ENCODE measurements at places on chromosomes 11 and 22. TPM values are rescaled to one million over a fixed set of nuclear protein-coding genes. Genes with fewer than 3 reads are reported as not detected.

The GPHA2 gene
- not detected for total RNA-seq

The ZC3H7B gene
- total RNA-seq = 18.9 TPM

The POU2AF2 gene
- not detected for total RNA-seq

The FJX1 gene
- 41.9 TPM for total RNA-seq

The CTNND1 gene
- 61.6 TPM for total RNA-seq

The CCDC87 gene
- 0.60 TPM for total RNA-seq

The HEPHL1 gene
- not detected for total RNA-seq

The FAM180B gene
- total RNA-seq = not detected

The OR5F1 gene
- not detected for total RNA-seq

The ADM2 gene
- 0.55 TPM for total RNA-seq

The PTPRCAP gene
- total RNA-seq = 0.33 TPM

The MUC5AC gene
- total RNA-seq = 3.6 TPM

The APOL6 gene
- total RNA-seq = 3.0 TPM

The PRR33 gene
- total RNA-seq = not detected

The PKNOX2 gene
- not detected for total RNA-seq

The OR2AG1 gene
- total RNA-seq = not detected

The MS4A1 gene
- total RNA-seq = not detected

The RBMXL2 gene
- total RNA-seq = not detected

The TECTA gene
- total RNA-seq = 0.03 TPM

The EXPH5 gene
- 0.03 TPM for total RNA-seq

The MB gene
- total RNA-seq = 7.1 TPM

The GGTLC3 gene
- not detected for total RNA-seq

The KCNJ11 gene
- total RNA-seq = 0.46 TPM

The ART1 gene
- not detected for total RNA-seq

The DAGLA gene
- 6.4 TPM for total RNA-seq

The OR52I1 gene
- total RNA-seq = not detected

The BACE1 gene
- total RNA-seq = 9.3 TPM

The ISX gene
- total RNA-seq = not detected

The NEFH gene
- 0.07 TPM for total RNA-seq

The SCGB2A2 gene
- not detected for total RNA-seq

The NAALAD2 gene
- total RNA-seq = not detected

The KRTAP5-11 gene
- not detected for total RNA-seq

The EFEMP2 gene
- total RNA-seq = 0.84 TPM

The NRXN2 gene
- 0.08 TPM for total RNA-seq

The ACRV1 gene
- not detected for total RNA-seq

The MAPK8IP2 gene
- 2.2 TPM for total RNA-seq

The DGCR6 gene
- total RNA-seq = 1.2 TPM

The HYOU1 gene
- total RNA-seq = 45.8 TPM

The SERHL2 gene
- not detected for total RNA-seq

The OLFML1 gene
- 0.18 TPM for total RNA-seq

The SLC22A24 gene
- total RNA-seq = not detected

The NPTXR gene
- 12.2 TPM for total RNA-seq

The LMF2 gene
- total RNA-seq = 51.7 TPM

The CLDN5 gene
- not detected for total RNA-seq

The ELFN2 gene
- total RNA-seq = 7.6 TPM

The SLC22A8 gene
- total RNA-seq = not detected

The PIWIL4 gene
- 0.19 TPM for total RNA-seq

The SLC17A6 gene
- not detected for total RNA-seq

The APOBEC3B gene
- total RNA-seq = 30.2 TPM

The PAX6 gene
- 0.90 TPM for total RNA-seq

Data from A549 treated with RU486 at 1 μM for 4 hours (cell line).